CD4-positive, alpha-beta T cell treated with Interleukin-1 beta for 1 hour (primary cell): ENCODE measurements at places on chromosomes 12 and 14.

DNA sequence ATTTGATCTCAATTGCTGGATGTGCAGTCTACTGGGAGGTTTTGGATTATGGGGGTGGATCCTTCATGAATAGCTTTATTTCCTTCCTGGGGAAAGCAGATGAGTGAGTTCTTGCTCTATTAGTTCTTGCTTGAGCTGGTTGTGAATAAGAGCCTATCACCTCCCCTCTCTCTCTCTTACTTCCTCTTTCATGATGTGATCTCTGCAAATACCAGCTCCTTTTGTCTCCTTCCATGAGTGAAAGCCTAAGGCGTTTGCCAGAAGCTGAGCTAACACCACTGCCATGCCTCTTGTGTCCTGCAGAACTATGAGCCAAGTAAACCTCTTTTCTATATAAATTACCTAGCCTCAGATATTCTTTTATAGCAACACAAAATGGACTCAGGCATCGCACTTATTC is 302.7 kb downstream of the CCER1 start:
- no peak for DNase-seq

DNA sequence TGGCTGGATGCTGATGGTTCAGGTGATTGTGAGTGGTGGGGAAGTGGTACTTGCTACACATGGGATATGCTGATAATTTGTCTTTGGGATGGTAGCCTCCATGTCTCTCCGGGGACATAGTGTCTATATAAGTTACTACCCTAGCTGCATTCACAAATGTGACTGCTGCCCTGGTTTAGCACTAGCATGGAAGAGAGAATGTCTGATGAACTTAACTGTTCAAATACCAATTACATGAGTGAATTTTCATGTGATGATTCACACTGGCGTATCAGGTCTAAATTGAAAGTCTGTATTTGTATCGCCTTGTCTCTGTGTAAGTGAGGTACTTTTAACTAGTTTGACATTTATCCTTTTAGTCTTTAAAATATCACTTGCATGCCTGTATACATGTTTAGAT is 34.4 kb downstream of the ATF7IP start:
- DNase-seq = no peak

GRCh38 chr12:43891856-43892574 is 56.1 kb downstream of the TMEM117 start:
- no peak for DNase-seq

DNA sequence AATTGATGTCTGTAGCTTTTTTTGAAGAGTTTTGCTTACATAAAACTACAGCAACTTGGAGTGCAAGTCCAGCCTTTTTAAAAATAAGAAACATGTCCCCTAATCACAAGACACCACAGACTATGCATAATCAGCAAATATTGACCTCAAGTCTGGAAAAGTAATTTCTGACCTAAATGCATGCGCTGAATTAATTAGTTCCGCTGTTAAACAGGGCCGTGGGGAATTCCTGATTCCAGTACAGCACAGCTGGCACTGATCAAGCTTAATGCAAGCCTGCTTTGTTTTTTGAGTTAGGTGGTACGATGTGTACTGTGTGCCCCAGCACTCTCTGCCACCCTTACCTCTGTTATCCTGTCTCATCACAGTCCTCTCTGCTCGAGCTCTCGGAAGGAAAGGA is 9.2 kb downstream of the MLH3 start:
- no peak for DNase-seq

DNA sequence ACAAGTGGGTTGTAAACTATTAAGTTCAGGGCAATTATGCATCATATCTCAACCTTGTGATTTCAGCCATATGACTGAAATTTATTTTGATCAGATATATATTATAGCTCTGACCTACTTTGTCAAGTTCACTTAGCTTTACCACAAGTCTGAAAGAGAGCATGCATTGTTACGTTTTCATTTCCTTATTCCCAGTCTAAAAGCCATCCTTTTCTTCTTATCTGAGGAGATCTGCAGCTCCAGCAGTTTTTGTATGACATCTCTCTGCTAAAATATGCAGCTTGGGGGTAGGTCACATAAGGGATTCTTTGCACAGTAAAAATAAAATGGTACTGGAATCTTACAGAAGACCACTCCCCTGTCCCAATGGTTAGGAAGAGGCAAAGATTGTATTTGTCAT is 1682.8 kb upstream of the FLRT2 start:
- DNase-seq = no peak

GRCh38 chr12:18145924-18146323 is 55.9 kb upstream of the RERGL start:
- DNase-seq = no peak

DNA sequence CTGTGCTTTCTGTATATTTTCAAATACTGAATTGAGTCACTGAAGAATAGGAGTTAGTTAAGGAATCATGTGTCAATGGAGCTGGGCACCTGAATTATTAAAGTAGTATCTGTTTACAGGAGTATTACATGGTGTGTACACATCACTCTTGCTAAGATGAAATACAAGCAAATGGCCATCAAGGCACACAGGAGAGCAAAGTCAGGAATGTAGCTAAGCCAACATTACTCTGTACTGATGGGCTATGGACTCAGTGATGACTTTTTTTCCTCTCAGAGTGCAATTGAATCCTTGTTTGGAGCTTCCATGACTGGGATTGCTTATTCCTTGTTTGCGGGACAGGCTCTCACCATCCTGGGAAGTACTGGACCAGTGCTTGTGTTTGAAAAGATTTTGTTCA is 45.5 kb downstream of the SLC4A8 start:
- DNase-seq = no peak
